ENCODE measurements at places on chromosomes 12 and 14.

DNA sequence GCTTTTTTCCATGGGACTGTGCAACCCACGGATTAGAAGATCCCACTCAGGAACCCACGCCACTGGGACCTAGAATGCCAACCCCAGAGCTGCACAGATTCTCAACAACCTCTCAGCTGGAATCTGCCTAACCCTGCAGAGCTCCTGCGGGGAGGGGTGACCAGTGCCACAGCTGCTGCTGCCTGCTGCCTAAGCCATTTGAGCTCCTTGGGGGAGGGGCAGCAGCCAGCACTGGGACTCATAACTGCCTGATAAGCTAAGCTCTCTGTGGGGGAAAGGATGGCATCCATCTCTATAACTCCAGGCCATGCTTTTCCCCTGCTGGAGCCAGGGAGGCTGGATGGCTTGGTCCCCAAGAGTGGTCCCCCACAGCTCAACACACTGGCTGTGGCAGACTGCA is 182.8 kb downstream of the SLC5A8 start:
- no peak for DNase-seq

DNA sequence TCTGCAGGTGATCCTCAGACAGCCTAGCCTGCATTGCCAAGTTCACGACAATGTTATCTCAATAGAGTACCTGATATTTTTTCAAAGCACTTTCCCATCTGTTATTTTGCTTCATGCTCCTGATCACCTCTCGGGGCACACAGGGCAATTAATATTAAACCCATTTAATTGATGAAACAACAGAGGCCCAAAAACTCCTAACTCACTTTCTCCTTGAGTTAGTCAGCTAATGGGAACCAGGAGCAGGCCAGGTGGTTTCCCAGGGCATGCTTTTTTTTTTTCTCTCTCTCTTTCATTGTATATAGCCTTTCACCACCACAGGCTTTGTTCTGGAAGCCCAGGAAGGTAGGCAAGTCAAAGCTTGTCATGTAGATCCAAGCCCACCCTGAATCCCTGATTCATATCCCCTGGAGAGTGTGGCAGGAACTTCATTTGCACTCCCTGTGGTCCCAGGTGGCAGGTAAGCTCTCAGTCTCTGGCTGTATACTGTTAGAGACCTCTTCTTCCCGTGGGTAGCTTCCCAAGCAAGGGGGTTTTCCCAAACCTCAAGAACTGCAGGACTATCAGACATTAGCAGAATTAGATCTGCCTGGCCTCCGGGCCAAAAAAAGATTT is 41.6 kb upstream of the MAP1LC3B2 start:
- no peak for DNase-seq

DNA sequence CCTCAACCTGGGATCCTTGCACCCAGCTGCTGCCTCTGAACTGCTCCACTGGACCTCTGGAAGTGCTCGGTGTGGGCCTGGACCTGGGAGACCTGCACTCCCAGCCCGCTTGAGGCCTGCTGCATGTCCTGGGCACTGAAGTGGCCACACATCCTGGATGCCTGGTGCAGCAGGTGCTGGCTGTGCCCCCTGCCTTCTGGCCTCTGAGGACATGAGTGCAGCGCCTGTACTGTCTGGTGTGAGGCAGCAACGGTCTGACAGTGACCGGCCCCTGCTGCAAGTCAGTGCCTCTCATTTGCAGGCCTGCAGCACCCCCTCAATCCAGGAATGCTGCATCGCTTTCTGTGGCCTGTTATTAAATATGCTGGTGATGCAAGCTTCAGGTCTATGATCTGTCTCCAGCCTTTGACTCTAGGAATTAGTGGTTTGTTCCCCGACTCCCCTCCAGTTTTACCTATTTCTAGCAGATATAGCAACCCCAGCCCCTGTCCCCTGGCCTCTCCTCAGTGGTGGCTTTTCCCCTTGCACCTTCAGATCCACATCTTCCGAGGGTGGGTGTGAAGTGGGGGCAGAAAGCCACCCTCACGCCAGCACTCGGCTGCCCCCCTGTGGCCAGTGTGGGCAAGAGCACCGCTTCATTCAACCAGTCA is 3.6 kb downstream of the SMIM41 start:
- DNase-seq: peak; percentile 31

DNA sequence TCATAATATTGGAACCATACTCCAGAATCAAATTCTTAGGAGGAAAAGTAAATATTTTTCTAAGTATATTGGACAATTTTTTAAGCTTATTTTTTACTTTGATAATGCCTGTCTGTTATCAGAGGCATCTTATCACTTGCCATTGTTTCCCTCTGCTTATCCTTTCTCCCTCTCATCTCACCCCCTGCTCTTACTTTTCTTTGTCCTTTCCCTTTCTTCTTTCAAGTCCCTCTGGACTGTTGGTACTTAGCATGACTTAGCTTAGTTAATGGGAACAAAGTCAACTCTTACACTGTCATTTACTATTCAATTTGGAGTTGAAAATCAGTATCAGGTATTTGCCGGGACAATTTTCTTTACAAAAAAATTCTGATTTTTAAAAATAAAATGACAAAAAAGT is 45.2 kb downstream of the ABCD2 start:
- no peak for DNase-seq

Measured in activated CD8-positive, alpha-beta memory T cell treated with anti-CD3 and anti-CD28 coated beads for 1 hour (primary cell).